Hematopoietic multipotent progenitor cell treated with erythropoietin and hydrocortisone succinate and interleukin-3 and kit ligand, for 4 days (in vitro differentiated cells): ENCODE measurements at places on chromosomes 2 and 18.

GRCh38 chr18:3444954-3445353 lies 5.0 kb upstream of the TGIF1 start:
- DNase-seq: no peak

- peak; percentile 56 for DNase-seq
These were observed 9.3 kb upstream of the KCNE4 start for GRCh38 chr2:223042704-223043118.

DNA sequence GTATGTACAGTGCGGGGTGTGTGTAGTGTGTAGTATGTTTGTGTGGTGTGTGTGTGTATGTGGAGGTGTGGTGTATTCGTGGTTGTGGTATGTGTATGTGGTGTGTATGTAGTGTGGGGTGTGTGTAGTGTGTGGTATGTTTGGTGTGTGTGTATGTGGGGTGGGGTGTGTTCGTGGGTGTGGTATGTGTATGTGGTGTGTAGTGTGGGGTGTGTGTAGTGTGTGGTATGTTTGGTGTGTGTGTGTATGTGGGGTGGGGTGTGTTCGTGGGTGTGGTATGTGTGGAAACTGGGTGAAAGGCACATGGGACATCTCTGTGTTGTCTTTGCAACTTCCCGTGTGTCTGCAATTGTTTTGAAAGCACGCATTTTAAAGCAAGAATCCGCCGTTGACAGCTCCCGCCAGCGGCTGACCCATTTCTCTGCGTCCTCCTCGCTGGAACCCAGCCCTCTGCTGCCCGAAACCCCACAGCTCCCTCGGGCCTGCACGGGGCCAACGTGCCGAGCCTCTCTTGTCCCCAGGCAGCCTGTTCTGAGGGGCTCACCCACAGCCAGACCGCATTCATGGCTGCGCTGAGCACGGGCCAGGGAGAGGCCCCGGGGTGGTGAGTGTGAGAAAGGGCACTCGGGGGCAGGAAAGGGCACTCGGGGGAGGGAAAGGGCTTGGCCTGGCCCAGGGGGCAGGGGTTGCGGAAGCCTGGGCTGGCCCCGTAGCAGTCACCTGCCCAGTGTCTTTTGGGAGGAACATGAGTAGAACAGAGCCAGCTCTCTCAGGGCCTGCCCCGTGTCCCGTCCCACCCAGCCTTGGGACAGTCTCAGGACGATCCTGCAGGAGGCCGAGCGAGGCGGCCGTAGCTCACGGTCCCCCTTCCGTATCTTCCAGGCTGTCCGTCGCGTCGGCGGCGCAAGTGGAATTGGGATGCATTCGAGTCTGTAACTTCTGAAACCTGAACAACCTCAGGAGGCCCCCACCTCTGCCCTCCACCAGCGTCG lies 61.4 kb downstream of the TWIST2 start:
- no peak for DNase-seq

DNA sequence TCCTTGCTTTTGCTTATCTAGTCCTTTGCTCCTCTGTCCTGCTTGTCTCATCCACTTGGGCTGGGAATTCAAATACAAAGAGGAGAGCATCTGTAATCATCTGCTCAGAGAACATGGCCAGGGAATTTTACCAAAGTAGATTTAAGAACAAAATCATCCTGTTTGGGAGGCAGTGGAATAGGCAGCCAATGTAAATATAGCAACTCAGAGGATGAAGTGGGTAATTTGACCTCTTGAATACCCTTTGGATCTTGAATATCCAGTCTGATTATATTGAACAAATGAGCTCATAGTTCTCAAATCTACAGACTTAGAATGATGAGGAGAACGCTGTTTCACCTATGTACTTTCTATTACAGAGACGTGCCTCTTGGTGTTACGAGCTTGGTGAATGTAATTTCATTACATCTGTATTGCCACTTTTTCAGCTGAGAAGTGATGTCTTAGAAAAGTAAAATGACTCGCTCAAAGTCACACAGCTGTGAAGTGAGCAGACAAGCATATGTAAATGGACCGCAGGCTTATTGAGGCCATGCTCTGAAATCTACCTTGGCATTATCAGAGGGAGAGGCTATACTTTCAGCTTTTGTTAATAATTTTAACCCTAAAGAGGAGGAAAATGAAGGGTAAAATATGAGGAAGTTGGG lies 266.3 kb downstream of the MTX2 start:
- DNase-seq: no peak

DNA sequence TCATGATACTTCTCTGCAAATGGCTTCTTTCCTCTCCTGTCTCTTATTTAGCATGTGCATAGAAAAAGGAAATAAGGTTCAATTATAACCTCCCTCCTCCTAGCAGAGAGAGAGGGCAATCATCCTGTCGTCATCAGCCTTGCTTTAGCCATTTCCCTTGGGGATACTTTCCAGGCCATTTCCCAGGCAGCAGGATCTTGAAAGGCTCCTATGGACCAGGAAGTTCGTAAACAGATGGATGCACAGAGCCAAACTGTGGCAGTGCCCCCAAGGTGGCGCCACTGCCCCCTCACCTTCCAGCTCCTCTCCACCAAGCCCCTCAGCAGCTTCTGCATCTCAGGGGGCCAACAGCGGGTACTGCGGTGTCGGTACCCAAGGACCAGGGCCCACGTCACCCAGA lies 157.4 kb downstream of the DTNA start:
- DNase-seq: peak; percentile 67

DNA sequence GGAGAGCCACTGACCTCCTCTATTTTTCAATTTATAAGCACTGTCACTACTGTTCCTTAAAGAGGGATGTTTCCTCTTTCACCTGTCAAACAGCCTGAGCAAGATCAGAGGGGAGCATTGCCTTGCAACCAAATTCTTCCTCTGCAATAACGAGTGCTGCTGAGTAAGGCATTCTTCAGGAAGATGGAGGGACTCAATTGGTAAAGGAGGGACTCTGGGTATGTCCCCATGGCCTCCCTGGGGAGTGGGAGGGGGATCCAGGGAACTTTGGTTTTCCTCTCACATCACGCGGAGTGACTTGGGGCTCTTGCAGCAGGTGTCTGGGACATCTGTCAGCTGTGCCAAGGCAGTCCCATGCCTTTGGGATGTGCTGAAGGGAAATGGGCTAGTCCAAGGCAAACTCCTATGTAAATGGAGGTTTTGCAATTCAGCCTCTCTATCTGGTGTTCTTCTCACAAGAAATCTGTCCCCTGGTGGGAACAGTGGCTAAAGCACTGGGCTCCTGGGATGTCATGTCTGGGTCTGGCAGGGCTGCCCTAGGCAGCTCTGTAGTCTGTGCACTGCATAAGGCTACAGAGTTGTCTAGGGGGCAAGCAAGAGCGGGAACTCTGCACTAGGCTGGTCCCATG lies 14.4 kb upstream of the HES6 start:
- no peak for DNase-seq

- peak; percentile 92 for DNase-seq
These were observed 48.8 kb downstream of the HAUS1 start for GRCh38 chr18:46152808-46153617.

DNA sequence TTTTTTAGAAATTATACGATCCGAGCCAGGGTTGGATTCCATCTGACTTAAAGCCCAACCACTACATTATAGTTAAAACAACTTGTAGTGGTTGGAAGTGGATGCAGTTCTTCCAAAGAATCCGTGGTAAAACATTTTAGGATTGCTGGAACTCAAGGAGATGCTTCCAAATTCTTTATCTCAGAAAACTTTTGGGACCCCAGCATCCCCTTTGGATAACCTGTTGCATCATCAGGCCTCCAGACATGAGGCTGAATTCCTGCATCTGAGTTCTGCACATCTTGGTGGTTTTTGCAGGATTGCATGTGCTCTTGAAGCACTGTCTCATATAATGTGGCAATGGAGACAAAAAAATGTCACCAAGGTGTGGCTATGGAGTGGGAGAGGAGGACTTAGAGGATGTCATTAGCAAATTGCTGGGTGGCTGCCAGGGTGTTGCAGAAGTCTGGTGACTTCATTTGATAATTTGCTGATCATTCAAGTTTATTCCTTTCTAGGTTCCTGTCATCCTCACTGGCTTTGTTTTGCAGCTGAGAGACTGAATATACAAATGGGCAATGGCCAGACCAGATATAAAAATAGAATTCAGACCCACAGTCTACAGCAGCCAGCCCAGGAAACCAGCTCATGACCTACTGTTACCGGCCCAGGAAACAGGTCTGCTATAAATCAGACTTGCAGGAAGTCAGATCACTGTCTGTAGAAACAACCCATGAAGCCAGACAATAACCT lies 207.7 kb downstream of the BCL2 start:
- DNase-seq: peak; percentile 77

DNA sequence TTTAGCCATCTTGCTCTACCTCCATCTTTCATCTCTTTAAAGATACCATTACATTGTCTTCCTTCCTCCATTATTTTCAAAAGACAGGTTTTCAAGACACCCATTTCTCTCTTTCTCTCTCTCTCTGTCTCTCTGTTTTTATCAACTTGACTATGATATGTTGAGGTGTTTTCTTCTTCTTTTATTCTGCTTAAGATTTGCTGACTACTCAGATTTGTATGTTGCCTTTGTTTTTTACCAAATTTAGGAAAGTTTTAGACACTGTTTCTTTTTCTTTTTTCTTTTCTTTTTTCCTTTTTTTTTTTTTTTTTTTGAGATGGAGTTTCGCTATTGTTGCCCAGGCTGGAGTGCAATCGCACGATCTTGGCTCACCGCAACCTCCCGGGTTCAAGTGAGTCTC lies 647.5 kb upstream of the VRK2 start:
- no peak for DNase-seq

- no peak for DNase-seq
These were observed 607.6 kb downstream of the LRP1B start for GRCh38 chr2:141523199-141523598.

DNA sequence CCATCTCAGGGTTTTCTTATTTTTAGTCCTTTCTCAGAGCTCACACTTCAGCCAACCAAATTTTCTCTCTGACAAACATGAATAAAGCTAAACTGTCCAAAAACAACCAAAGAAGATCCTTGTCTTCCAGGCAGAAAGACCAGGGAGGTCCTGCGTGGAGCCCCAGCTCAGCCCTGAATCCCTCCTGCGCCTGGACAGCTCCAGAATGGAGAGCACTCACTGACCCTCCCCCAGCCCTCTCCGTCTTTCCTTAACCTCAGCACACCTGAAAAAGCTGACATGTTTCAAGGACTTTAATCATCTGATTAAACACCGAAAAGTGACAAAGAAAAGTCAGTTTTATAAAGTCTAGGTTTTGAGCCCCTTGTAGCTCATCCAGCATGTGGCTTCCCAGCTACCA lies 22.9 kb upstream of the GNAL start:
- DNase-seq: no peak

DNA sequence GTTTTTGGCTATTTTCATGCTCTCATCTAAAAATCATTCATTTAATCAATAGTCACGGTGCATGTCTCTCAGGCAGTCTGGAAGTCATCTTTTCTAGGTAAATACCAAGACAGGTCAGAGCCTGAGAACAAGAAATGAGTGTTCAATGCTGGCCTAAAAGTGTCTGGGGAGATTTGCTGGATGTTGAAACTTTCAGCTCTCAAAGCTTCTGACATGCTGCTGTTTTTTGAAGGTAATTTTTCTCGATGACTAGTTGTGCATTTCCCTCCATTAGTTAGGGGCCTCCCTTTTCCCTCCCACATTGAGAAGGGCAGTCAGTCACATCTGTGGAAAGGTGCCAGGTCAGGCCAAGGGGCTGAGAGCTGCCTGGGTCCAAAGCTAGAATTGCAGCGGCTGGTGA lies 115.6 kb downstream of the LPIN1 start:
- DNase-seq: no peak

- peak; percentile 69 for DNase-seq
These were observed 650 bp downstream of the ORMDL1 start for GRCh38 chr2:189783451-189783926.

GRCh38 chr2:231602859-231603467 lies 10.3 kb downstream of the TEX44 start:
- no peak for DNase-seq

- no peak for DNase-seq
These were observed 202.3 kb downstream of the LRP1B start for GRCh38 chr2:141928476-141928875.

DNA sequence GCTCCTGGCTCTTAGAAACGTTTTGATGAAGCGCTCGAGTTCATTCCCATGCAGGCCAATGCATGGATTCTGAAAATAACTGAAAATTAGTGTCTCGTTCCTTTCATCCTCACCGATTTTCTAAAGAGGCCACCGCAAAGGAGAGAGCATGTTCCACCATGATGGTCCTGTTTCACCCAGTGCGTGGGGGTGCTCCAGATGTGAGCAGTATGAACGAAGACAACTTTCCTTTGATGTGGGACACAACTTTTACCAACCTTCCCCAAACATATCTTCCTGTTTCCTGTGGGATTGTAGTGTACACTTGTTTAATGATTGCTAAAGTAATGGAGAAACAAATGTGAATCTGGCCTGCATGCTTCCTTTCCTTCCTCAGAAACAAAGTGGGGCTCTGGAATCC lies 114.5 kb downstream of the PRPF40A start:
- DNase-seq: no peak

GRCh38 chr2:11031876-11032275 lies 120.1 kb downstream of the KCNF1 start:
- DNase-seq: no peak

GRCh38 chr2:145075454-145076062 lies 555.6 kb upstream of the ZEB2 start:
- DNase-seq: no peak

- DNase-seq: peak; percentile 74
These were observed 14.3 kb downstream of the COPS7B start for GRCh38 chr2:231800493-231801091.

GRCh38 chr2:147355706-147356105 lies 489.1 kb upstream of the ACVR2A start:
- no peak for DNase-seq

DNA sequence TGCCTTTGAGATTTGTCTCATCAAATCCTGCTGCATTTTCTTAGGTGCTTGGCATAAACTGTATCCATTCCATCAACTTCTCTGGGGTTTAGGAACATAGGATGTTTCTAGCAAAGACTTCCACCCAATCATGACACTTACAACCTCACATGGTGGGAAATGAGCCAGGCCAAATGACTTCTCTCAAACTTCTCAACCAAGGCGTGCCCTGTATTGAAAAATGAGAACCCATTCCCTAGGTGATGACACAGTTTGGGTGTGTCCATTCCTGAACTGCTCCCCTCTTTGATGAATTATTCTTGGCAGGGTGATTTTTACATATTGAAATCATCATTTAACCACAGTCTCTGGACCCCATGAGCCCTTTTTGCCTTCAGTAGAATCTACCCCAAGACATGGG lies 161.1 kb downstream of the EN1 start:
- no peak for DNase-seq

DNA sequence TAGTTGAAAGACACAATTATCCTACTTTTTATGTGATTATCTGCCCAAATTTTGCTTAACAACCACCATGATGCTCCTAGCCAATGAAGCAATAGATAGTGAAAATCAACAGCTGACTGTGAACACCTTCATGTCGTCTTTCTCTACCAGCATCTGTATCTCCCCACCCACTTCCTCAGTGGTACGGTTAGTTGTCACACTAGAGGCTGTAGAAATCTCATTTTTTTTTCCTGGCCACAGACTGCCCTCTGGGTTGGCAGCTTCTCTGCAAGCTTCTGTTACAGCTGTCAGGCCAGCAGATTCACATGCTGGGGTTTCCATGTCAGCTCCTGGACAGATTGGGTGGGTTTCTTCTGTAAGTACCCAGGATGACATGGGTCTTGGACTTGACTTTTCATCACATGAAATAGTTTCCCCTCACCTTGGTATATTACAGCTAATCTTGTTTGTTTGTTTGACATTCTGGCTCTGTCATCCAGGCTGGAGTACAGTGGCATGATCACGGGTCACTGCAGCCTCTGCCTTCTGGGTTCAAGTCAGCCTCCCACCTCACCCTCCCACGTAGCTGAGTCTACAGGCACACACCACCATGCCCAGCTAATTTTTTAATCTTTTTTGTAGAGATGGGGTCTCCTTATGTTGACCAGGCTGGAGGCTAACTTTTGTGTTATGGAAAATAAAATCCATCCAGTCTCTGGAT lies 24.3 kb downstream of the STAT4 start:
- DNase-seq: peak; percentile 55
